ENCODE measurements at places on chromosomes 2 and 18. TPM values are rescaled to one million over a fixed set of nuclear protein-coding genes. Genes with fewer than 3 reads are reported as not detected.

MSTN gene
- total RNA-seq = not detected

GRCh38 chr2:150462770-150463169 is 24.7 kb downstream of the RND3 start:
- DNase-seq = no peak

GRCh38 chr2:234792621-234793022 is 159.2 kb upstream of the SH3BP4 start:
- DNase-seq = no peak

DNA sequence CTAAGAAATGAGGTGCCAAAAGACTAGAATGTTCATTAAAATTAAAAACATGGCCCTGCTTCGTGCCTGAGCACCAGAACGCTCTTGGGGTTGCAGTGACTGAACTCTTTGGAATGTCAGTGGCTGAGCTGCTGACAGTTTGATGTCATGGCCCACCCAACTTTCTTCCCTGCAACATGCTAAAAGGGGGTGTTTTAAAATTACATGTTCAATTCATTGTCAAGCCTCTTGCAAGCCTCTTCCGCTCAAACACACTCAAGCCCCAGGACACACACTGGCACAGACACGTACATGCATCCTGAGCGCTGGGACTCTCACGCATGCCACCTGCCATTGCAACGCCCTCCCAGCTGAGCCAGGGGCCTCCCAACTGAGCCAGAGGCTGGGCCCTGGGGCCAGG is 12.6 kb downstream of the RUFY4 start:
- DNase-seq = no peak

ZC3H6 gene
- total RNA-seq = 2.5 TPM

DNA sequence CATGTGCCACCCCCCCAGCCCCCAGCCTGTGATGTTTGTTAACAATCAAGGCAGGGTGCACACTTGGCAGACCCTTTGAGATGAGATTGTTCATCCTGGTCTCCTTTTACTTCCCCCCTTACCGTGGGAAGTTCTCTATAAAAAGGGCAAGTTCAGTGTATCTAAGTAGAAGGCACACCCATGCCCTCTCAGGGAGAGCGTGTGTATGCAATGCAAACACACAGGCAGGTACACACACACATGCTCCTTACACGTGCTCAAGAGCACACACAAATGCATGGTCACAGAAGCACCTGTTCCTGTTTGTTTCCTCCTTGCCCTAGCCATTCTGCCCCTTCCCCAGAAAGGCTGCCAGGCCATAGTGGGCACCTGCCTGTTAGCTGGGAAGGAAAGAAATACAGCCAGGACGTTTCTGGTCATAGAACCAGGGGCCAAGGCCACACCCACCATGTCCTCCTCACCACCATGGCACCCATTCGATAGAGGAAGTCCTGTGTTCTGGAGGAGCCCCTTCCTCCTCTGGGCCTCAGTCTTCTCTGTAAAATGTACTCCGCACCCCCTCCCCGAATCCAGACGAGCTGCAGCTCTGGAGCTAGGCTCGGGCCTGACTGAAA is 3.1 kb downstream of the ATOH8 start:
- DNase-seq = no peak

GRCh38 chr2:105328281-105329196 is 996 bp downstream of the TGFBRAP1 start:
- DNase-seq = no peak

DNA sequence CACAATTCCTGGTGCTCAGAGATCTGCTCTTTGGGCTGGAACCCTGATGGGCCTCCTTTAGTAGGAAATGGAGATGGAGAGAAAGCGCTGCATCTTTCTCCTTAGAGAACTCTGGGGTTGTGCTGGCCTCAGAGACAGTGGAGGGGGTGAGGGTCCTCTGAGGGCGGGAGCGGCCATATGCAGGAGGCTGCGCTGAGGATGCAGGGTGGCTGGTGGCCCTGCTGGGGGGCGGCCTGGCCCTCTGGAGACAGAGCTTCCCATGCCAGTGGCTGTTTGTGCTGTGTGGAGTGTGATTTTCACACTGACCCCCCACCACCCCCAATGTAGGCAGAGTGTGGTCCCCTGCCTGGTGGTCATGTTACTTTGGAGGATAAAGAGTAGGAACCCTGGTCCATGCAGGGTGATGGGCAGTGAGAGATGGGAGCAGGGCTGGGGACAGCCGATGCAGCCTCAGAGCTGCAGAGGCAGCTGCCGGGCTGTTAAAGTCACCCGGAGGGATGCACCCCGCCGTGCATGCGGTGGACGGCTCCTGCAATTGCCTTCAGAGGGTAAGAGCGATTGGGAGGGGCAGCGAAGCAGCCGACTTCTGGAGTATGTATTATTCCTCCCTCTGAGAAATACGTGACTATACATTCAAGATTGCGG is 194.6 kb downstream of the FAM210A start:
- DNase-seq = no peak

Data from glomerular endothelial cell (primary cell).